ENCODE measurements at places on chromosomes 7 and 10.

GRCh38 chr7:44469461-44470134 is 20.9 kb downstream of the NUDCD3 start:
- DNase-seq, result no peak

GRCh38 chr7:144452064-144452463 is 48.6 kb upstream of the NOBOX start:
- DNase-seq, result no peak

GRCh38 chr7:40419806-40420205 is 285.0 kb downstream of the SUGCT start:
- peak; percentile 57 for DNase-seq

DNA sequence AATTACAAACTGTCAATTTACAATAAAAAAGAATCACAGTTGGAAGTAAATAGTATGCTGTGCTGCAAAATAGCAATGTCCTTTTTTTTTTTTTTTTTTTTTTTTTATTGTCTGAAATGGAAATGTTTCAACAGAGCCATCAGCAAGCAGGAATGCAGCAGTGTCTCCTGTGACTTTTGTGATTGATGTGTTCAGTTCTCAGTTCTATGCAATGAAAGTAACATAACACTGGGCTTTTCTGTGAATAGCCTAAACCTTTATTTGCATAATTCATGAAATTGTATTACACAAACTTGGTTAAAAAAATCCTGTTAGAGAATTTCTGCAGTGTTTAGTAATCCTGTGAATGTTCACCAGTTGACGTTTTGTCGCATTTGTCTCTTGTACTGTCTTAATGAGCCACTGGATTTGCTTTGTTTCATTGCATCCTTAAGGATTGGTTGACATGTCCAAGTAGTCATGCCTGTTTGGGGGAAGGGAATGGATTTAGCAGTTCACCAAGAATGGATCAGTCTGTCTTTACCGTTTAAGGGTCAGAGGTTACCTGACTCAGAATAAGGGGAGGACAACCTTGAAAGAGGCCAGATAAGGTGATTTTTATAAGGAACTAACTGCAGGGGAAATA is 192.7 kb downstream of the MLLT10 start:
- DNase-seq, result peak; percentile 18

DNA sequence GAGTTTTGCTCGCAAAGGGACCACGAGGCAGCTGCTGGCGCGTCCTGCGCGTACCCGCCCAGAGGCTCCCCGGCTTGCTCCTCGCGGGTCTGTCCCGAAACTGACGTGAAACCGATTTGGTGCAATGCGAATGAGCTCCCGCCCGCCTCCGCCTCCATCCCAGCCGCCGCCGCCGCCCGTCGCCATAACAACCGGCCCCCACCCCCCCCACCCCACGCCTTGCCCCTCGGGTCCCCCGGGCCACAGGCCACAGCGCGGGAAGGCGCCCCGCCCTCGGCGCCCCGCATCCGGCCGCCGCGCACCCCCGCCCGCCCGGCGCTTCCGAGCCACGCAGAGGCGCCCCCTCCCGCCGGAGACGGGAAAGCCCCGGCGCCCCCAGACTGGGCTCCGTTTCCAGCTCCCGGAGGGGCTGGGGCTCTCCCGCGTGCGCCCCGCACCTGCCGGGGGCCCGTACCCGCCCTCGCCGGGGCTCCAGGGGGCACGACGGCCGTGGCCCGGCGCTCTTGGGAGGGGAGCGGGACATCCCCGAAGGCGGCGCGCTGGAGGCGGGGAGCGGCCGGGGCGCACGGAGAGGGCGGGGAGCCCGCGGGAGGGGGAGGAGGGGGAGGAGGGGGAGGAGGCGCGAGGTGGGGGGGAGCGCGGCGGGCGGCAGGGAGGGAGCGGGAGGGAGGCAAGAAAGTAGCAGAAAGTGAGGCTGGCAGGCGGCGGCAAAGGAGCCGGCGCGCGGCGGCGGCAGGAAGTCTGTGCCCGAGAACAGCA is at the start of gene CAMK1D:
Gene CAMK1D, plus strand, starts transcription at position 678 of the 759 bp plus-strand sequence.
- DNase-seq, result peak; percentile 76

Measured in suppressor macrophage treated with lipopolysaccharide for 1 hour (primary cell).